ENCODE measurements at places on chromosomes 6 and 20.

DNA sequence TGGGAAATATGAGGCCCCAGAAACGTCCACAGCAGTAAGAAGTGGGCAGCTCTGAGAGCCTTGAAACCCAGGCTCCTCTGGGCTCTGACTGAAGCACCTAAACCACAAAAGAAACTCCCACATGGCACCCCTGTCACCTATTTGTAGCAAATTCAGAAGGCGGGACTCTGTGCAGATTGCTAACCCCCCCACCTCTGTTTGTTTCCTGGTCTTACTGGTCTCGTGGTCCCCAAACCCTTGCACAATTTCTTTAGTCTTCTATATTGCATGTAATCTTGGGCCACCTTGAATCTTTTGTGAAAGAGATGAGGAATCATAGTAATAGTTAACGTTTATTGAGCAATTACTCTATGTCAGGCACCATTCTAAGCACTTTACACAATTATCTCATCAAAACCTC lies 154.3 kb downstream of the PREX1 start:
- no peak for DNase-seq

GRCh38 chr6:56250266-56250665 lies 2.9 kb upstream of the COL21A1 start:
- DNase-seq = no peak

DNA sequence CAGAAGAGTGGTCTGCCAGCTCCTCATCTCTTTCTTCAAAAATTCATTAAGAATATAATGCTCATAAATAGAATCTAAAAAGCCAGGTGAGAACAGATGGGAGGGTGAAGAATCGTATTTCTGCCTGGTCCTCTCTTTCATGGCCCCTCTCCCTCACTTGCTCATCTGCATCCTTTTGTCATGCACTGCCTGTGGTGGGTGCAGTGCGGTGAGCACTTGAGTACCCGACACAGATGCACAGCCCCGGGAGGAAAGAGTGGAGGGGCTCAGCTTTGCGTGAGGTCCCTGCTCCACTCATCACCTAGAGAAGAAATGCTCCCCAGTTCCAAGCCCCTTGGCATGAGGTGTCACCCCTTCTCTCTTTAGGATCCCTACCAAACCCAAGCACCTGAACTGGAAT lies 58.1 kb upstream of the GLP1R start:
- DNase-seq = no peak

DNA sequence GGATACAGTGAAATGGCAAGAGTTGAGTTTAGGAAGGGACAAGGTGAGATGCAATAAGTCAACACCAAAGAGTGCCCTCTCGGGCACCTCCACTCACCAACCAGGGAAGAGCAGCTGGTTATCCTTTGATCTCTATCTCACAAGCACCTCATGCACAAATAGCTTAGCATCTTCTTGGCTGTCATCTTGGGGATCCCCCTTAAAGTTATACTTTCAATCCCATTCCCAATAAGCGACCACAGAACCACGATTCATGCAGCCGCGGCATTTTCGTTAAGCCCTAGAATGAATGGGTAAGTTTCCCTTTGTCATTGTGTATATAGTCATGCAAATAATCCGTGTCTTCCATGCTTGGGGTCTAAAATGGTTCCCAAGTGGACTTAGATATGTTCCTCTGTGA lies 73.5 kb downstream of the ADTRP start:
- peak; percentile 59 for DNase-seq

DNA sequence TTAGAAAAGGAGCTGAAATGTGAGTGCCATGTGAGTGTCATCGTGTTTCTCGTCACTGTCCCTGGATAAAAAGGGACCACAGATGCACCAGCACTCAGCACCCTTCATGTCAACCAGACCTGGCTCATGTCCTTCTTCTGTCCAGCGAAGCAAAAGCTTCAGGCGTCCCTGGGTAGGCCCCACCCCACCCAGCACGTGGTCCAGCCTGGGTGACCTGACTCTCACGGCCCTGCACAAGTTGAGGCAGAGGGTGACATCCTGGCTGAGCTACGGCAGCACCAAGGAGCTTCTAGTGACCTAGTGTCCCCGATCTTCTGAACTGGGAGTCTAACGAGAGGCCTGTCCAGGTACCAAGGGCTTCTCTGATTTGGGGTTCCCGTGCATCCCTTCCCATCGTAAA lies 37.8 kb downstream of the PSMG4 start:
- DNase-seq = no peak

- DNase-seq = no peak
These were observed 140.7 kb downstream of the FUT9 start for GRCh38 chr6:96156425-96156824.

DNA sequence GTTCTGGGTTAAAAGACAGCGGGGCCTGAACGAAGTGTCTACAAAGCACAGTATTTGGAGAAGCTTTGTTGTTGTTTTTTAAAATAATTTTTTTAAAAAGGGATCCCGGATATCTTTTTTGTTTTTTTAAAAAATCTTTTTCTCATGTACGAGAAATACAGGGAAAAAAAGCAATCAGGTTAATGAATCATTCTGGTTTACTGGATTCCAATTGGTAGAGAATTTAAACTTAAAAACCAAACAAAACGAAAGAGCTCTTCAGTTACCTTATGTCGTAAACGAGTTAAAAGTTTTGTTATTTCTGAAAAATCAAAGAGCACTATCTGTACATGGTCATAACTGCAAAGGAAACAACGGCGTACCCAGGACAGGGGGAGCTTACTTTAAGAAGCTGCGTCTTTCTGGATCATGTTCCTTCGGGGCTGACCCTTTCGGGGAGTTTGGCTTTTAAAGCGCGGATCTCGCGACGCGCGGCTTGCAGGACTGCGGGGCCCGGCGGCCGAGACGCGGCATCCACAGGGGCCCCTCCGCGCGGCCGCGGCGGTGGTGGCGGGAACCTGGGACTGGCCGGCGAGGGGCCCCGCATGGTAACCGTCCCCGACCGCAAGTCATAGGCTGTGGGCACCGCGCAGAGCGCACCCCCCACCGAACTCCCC lies 927 bp downstream of the IL20RA start:
- no peak for DNase-seq

DNA sequence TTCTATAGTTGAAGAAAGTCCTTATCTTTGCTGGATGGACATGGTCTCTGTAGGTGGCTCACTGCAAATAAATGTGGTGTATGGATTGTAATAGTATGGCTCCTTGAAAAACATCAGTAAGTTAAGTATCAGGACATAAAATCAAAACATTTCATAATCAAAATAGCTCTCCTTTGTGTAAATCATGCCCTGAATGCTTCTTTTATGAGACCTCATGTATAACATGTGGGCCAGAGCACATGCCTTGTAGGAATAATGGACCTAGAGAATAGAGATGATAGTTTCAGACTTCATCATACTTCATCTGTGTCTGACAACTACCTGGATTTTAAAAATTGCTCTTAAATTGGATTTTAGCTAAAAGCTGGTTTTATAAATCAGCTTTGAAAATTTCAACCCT lies 159.9 kb downstream of the ASCC3 start:
- DNase-seq = no peak

All from stimulated activated CD4-positive, alpha-beta T cell treated with anti-CD3 and anti-CD28 coated beads, Interleukin-1b, Interleukin-23, amount 100 ng/mL, for 48 hours (primary cell).